AML-193 (cell line): ENCODE measurements at places on chromosomes 6 and 20.

GRCh38 chr6:106974999-106975737 lies 639 bp upstream of the CD24 start:
- DNase-seq = no peak

GRCh38 chr20:16175322-16175961 lies 397.8 kb downstream of the KIF16B start:
- no peak for DNase-seq

DNA sequence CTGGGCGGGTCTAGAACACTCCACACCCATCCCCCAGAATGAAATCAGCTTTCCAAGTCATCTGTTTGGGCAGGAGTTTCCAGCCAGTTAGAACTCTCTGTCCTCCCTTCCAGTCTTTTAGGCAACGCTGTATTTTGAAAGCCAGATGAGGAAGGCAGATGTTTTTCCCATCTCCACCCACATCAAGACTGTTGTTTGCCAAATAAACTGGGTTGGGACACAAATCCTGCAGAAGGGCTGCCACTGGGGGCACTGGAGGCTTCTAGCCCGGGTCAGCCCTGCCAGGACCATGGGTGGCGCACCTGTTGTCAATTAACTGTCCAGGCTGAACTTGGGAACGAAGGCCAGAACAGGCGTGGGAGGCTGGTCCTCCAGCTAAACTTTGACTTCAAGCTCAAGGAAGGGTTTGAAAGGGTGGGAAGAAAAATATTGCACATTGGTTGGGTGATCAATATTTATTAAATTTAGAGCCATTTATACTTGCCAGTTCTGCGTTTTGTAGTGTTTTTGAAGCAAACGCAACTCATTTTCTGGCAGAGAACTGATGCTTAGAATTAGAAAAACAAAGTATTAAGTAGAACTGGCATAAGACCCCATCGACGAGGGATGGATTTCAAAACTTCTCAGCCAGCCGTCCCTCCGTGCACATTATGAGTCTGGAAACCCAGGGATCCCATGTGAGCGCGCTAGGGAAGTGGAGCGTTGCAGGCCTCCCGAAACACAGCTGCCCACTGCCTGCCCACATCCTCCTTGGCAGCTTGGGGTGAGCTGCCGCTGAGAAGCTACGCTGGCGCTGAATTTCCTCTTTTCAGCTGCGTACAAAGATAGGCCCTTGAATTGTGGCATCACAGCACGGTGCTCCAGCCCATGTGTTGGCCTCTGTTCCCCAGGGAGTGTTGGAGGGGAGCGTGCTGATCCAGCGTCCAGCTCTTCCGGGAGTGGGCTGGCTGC lies 297.4 kb downstream of the QKI start:
- DNase-seq = no peak

- no peak for DNase-seq
These were observed 230.3 kb downstream of the OTOR start for GRCh38 chr20:16978497-16978896.

GRCh38 chr20:33693741-33694638 lies 7.8 kb upstream of the E2F1 start:
- no peak for DNase-seq

- DNase-seq = no peak
These were observed 105.5 kb downstream of the IPCEF1 start for GRCh38 chr6:154251116-154251515.

DNA sequence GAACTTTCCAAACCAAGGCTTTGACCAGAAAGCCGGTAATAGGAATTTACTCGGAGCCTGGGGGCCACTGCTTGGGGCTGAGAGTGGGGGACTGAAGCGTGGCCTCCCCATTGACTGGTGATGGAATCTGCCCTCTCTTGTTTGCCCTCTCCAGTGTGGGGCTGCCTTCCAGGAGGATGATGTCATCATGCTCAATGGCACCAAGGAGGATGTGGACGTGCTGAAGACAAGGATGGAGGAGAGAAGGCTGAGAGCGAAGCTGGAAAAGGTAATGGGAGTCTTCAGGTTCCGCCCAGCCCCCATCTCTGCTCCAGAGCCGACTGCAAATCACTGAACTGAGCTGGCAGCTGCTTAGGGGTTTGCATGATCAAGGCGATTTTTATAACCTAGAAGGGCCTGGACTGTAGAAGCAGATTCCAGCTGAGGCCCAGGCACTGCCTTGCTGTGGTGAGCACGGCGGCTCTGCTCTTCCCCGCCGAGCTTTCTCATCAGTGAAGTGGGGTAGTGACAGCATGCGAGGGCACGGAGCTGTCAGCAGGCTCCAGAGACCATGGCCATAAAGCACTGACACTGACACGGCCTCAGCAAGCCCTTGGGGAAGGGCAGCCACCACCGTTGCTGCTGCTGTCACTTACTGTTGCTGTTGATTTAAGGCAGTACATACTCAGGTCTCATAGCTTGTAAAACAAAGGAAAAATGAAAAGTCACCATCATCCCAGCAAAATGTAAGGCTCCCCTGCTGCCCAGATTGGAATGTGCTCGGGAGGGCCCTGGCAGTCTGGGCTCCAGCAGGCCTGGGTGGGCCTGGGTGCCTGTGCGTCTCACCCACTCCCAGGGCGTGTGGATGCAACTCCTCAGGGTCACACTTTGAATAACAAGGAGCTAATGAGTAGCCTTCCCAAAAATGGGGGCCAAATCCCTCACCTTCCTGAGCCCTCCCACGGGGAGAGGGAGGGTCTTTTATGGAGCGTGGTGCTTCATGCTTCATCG lies 11.1 kb upstream of the FAM209A start:
- DNase-seq = no peak
